ENCODE measurements at places on chromosomes 5 and 9. TPM values are rescaled to one million over a fixed set of nuclear protein-coding genes. Genes with fewer than 3 reads are reported as not detected.

Gene SLC4A9
- not detected for total RNA-seq

Gene AGXT2
- total RNA-seq, result not detected

Gene CD14
- 0.26 TPM for total RNA-seq

Gene EQTN
- not detected for total RNA-seq

Gene CDKN2A
- total RNA-seq, result 2.0 TPM

Gene TLR4
- total RNA-seq, result 51.7 TPM

Gene CCDC180
- total RNA-seq, result 0.74 TPM

Gene CNTNAP3B
- total RNA-seq, result 202 TPM

Gene C9
- 0.25 TPM for total RNA-seq

Gene GALT
- 26.7 TPM for total RNA-seq

Gene GLT6D1
- not detected for total RNA-seq

Gene FOXI1
- total RNA-seq, result not detected

Gene PCDHGB7
- 4.8 TPM for total RNA-seq

Gene IFNA2
- total RNA-seq, result not detected

Gene RUSC2
- 16.7 TPM for total RNA-seq

Gene STARD4
- 113 TPM for total RNA-seq

Gene CER1
- not detected for total RNA-seq

Gene NTNG2
- total RNA-seq, result 0.92 TPM

Gene ANGPTL2
- total RNA-seq, result 17.8 TPM

Data from pulmonary artery endothelial cell (primary cell).